IPS-NIHi11 (cell line): ENCODE measurements at places on chromosomes 6 and 20.

DNA sequence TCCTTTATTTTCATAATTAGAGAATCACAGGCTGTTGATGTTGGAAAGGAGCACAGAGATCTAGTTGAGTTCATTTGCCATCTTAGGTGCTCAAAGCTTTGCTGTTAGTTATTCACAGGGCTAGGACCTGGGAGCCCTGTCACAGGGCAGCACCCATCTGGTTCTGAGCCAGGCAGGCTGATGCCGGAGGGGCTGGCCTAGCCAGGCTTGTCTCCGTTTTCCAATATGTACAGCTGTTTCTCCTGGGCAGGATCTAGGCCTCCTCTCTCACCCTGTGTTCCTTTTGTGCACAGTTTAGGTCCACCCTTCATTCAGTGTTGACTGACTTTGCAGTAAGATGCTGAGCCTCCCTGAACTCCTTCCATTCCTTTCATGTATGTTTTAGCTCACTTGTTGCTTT lies 33.4 kb downstream of the LRRC1 start:
- no peak for DNase-seq

DNA sequence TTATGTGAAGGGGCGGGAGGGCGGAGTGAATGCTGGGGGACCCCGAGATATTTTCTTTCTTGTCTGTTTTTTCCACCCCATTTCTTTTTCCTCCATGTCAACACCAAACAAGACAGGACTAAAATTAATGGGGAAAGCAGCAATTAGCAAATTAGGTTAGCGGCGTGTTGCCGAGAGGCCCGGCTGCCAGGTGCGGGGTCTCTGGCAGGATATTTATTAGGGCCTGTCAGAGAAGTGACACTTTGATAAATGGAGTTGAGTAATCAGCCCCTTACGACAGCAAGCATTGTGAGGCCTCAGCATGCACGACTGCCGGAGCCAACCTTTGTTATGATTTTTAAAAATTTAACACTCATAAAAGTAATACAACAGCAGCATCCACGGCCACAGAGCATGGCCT lies 193.8 kb downstream of the DHX35 start:
- no peak for DNase-seq

GRCh38 chr6:148164645-148165044 lies 178.0 kb upstream of the SASH1 start:
- DNase-seq = no peak

DNA sequence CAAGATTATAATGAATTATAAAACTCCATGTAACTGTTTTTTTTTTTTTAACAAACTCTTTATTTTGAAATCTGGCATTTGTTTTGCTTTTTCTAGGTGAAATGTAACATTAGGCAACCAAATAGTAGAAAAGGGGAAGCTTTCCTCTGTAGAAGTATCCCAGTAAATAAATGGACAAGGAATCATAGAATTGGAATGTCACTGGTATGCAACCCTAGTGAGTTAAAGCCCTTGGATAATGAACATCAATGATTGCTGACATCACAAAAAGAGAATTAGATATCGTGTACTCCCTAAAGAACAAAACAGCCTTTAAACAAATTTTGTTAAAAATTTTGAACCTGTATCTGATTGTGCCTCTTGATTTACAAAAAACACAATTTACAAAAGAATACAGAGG lies 93.9 kb upstream of the OGFRL1 start:
- no peak for DNase-seq

GRCh38 chr6:68559716-68560115 lies 75.4 kb upstream of the ADGRB3 start:
- DNase-seq = peak; percentile 10

GRCh38 chr6:157229713-157230112 lies 93.6 kb downstream of the TMEM242 start:
- DNase-seq = no peak

- no peak for DNase-seq
Observed at GRCh38 chr6:19303383-19303782, 533.8 kb upstream of the ID4 start.

DNA sequence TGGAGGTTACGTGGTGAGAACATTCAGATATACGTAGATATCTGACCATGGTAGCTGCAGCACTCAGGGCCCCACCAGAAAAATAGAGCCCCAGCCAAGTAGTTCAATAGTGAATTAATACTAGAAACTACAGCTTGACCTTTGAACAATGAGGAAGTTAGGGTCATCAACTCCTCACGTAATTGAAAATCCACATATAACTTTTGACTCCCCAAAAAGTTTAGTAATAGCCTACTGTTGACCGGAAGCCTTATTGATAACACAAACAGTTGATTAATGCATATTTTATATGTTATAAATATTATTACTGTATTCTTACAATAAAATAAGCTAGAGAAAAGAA lies 117.9 kb downstream of the SNX5 start:
- no peak for DNase-seq

- DNase-seq = no peak
Observed at GRCh38 chr20:61163031-61163430, 89.0 kb upstream of the CDH4 start.

- DNase-seq = no peak
Observed at GRCh38 chr6:91097364-91097763, 510.5 kb upstream of the MAP3K7 start.

GRCh38 chr20:23920408-23921325 lies 41.1 kb upstream of the CST5 start:
- no peak for DNase-seq
